Caki2 (cell line): ENCODE measurements at places on chromosomes 6 and 20. TPM values are rescaled to one million over a fixed set of nuclear protein-coding genes. Genes with fewer than 3 reads are reported as not detected.

The CD24 gene
- 922 and 985 TPM in 2 replicates for total RNA-seq

The MEP1A gene
- not detected in 2 replicates for total RNA-seq

The ZSCAN26 gene
- total RNA-seq, result 20.0 and 29.9 TPM in 2 replicates

The ADAM33 gene
- total RNA-seq, result not detected in 2 replicates

The KIF13A gene
- total RNA-seq, result 23.7 and 26.4 TPM in 2 replicates

The BPIFA1 gene
- not detected in 2 replicates for total RNA-seq

DNA sequence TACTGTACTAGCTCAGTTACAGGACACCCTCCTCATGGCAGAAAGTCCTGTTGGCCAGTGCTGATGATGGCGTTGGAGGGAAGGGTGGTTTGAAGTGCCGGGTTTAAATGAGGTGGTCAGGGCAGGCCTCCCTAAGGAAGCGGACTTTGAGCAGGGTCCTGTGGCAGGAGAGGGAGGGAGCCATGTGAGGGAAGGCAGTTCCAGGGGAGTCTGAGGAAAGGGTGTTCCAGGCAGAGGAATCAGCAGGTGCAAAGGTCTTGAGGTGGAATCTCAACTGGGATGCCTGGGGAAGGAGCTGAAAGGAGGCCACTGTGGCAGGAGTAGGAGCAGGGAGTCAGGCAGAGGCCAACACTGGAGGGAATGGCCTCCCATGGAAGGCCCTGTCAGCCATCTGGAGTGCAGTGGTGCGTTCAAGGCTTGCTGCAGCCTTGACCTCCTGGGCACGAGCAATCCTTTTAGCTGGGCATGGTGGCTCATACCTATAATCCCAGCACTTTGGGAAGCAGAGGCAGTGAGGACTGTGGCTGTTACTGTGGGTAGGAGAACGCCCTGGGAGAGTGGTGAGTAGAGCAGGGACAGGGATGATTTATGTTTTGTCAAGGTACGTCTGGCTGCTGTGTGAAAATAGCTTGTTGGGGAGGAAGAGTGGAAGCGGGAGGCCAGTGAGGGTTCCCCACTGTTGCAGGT lies 26.2 kb downstream of the VSTM2L start:
- DNase-seq, result no peak

- DNase-seq, result no peak
These were observed 78.1 kb upstream of the TRAF3IP2 start for GRCh38 chr6:111683749-111684267.

DNA sequence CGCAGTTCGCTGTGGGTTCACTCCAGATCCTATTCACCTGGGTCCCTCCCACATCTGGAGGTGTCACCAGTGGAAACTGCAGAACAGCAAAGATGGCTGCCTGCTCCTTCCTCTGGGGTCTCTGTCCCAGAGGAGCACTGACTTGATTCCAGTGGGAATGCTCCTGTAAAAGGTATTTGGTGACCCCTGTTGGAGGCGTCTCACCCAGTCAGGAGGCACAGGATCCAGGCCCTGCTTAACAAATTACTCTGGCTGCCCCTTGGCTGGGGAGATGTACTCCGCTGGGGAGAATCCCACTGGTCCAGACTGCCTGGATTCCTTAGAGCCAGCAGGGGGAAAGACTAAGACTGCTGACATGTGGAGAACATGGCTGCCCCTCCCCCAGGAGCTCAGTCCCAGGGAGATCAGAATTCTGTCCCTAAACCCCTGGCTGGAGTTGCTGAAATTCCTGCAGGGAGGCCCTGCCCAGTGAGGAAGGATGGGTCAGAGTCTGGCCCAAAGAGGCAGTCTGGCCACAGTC lies 483.0 kb downstream of the CBLN4 start:
- DNase-seq, result no peak

DNA sequence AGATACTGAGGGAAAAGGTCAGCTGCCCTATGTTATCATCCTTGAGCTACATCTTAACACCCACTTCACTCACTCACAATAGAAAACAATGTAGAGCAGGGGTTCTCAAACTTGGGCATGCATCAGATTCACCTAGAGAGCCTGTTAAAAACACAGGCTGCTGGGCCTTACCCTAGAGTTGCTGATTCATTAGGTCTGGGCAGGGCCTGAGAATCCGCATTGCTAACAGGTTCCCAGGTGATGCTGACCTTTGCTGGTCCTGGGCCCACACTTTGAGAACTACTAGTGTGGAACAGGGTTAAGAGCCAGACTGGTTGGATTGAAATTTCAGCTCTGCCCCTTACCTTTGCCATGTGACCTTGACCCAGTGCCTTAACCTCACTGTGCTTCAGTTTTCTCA lies 25.1 kb downstream of the RSPO4 start:
- no peak for DNase-seq

GRCh38 chr6:169420912-169421543 lies 167.4 kb upstream of the THBS2 start:
- no peak for DNase-seq

- no peak for DNase-seq
These were observed 94.7 kb downstream of the SMOC2 start for GRCh38 chr6:168535711-168536110.

GRCh38 chr6:33407132-33407718 lies 3.6 kb upstream of the PHF1 start:
- DNase-seq, result peak; percentile 38

- DNase-seq, result no peak
These were observed 105.6 kb upstream of the NXT1 start for GRCh38 chr20:23244916-23245552.

DNA sequence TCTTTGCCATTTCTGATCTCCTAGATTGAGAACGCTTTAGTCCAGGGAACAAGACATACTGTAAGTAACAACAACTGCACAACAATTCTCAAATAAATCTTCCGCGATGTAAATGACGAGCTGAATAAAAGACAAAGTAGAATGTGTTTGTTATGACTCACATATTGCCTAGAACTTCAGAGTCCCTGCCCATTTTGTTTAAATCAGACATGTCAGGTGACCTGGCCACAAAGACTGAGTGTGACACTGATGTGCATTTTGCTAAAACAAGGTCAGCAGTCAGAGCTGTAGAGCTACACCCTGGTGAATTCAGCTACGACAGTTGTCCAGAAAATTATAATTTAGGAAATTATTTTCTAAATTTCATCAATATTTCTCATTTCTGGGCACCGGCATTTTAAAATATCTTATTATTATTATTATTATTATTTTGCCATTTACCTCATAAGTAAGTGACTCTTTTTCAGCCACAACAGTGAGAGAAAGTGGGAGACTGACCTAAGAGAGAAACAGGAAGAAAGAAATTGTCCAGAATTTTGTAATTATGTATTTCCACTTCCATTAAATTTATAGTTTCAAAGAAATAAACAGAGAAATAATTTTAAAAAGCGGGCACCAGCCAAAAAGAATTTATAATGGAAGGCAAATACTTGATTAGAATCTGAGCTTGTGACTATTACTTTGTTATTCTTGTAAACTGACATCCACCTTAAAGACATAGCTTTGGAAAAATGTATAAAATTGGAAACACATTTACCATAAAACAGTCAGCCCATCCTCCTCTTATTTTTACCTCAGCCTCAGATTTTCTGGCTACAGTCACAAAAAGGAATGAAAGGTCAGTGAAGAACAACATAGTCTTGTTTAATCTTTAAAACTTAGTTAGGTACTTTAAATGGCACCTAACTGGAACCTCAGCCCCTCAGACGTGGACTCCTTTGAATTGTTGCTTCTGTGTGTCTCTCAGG lies 157.0 kb upstream of the CITED2 start:
- peak; percentile 47 for DNase-seq

GRCh38 chr6:36999751-37000125 lies 5.7 kb upstream of the FGD2 start:
- no peak for DNase-seq

DNA sequence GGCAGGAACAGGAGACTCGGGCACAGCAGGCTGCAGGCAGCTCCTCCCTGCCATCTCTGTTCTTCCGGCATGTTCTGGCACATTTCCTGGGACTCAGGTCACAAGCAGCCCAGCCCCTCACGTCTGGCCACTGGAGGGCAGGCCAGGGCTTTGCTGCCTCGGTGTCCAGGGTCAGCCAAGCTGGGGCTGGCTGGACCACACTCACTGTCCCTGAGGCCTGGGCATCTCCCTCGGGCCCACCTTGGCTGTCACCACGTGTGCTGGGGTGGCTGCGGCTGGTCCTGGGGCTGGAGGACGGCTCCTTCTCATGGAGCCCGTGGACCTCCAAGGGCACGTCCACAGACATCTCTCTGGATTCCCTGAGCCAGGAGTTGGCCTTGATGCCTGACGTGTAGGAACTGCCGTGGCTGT lies 18.5 kb downstream of the FRMD1 start:
- no peak for DNase-seq

- DNase-seq, result no peak
These were observed 3.9 kb downstream of the PEDS1 start for GRCh38 chr20:50149481-50150254.

DNA sequence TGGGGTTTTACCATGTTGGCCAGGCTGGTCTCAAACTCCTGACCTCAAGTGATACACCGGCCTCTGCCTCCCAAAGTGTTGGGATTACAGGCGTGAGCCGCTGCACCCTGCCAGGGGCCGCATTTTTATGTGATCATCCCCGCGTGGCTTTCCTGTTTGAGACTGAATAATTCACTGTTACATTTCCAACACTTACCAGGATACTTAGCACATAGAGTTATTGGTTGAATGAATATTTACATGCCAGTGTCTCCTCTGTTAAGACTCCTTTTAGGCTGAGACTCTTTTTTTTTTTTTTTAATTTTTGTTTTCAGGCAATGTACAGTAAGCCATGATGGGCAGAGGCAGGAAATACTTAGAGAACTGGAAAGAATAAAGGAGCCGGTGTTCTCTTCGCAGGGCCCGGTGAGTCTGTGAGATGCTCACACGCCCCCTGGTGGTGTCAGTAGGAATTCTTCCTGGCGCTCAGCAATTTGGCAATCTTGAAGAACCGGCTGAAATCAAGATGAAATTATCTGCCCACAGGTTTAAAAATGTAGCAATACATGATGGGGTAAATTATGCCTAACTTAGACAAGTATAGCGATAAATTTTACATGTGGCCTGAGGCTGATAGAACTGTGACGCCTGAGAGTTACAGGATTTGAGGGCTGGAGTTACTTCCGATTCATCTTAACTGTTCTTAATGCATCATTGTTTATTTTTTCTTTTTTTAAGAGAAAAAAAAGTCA lies 7.6 kb upstream of the RNF114 start:
- peak; percentile 82 for DNase-seq

- no peak for DNase-seq
These were observed 10.0 kb downstream of the SGK1 start for GRCh38 chr6:134307870-134308269.

DNA sequence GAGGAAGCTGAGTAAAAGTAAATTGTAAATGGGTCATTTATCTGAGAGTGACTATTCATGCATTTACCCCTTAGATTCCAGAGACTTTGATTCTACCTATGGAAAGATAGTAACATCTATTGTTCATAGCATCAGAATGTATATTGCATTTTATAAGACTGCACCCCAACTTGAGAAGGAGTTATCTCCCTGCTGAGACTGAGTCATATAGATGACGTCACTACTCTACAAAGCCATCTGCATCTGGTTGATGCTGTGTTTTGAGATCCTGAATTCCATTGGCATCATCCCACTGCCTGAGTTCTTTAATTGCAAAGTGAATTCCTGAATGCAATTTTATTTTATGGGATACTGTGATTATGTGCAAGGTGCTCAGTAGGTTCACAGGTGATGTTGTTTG lies 444.0 kb upstream of the SLC35B3 start:
- DNase-seq, result no peak

- DNase-seq, result no peak
These were observed 39.3 kb upstream of the SMLR1 start for GRCh38 chr6:130787726-130788500.

DNA sequence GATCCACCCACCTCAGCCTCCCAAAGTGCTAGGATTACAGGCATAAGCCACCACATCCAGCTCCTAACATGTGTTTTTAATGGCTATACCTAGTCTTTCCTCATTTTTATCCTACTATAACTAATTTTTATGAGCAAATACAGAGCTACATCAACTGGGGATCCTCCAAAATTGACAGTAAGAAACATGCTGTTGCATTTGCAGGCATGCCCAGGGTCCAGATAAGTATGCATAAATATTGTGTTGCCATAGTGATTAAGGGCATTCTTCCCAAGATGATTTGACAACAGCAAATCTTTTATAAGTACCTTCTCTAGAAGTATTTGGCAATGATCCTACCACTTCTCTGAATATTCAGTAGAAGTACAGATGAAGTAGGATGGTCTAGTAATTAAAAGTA lies 41.9 kb upstream of the MOXD1 start:
- DNase-seq, result peak; percentile 18

DNA sequence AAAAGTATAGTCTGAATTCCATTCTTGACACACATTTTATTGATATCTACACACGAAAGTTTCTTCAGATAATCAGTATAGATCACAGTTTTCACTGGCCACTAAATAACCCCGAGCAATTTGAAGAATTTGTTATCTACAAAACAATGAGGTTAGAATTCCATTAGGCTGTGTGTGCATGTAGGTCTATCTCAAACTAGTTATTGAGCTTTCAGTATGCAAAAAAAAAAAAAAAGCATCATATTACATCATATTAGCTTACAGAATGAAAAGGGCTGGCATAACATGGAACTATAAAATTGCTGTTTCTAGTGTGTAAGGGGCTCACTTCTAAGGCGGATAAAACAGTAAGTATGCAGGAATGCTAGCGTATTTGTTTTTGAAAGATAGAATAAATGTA lies 59.5 kb upstream of the ADGRG6 start:
- no peak for DNase-seq

DNA sequence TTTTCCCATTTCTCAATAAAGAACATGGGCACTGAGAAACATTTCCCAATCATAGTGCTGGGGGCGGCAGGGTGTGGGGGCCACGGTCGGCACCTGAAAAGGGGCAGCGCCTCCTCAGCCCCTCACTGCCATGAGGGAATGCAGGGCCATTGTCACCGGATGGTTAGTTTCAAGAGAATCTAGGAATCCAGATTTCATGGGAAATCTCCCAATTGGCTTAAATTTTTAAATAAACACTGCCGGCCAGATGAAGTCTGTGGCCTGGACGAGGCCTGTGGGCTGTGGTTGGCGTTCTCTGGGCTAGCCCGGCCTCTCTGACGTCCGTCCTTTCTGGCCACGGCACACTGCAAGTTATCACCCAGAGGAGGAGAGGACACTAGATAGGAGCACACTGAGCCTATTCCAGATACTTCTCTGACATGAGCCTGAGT lies 25.6 kb downstream of the MANBAL start:
- no peak for DNase-seq

GRCh38 chr20:22574545-22575086 lies 9.8 kb downstream of the FOXA2 start:
- no peak for DNase-seq

DNA sequence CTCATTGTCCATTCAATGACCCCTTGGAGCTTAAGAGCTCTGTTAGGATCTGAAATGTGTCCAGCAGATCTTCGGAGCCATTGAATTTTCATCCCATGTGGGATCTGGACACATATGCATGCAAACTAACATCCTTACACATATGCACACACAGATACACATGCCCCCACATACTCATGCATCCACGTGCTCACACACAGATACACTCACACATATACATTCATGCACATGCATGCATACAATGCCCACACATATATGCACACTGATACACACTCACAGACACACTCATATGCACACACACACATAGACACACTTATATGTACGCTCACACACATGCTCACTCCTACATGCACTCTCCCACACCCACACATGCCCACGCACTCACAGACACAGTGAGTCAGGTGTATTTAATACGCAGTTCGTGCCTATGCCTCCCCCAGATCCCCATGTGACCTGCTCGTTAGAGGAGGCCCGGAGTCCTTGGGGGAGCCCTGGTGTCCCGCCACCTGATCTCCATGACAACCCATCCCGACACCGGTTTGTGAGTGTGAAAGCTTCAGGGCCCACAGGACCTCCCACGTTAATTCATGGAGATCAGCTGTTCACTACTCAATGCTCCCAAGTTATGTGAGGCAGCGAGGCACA lies 121.9 kb upstream of the SULF2 start:
- DNase-seq, result no peak
